ENCODE measurements at places on chromosomes 11 and 22.
A peak's percentile ranks its signal among the peaks of the same experiment; 100 is the strongest.

DNA sequence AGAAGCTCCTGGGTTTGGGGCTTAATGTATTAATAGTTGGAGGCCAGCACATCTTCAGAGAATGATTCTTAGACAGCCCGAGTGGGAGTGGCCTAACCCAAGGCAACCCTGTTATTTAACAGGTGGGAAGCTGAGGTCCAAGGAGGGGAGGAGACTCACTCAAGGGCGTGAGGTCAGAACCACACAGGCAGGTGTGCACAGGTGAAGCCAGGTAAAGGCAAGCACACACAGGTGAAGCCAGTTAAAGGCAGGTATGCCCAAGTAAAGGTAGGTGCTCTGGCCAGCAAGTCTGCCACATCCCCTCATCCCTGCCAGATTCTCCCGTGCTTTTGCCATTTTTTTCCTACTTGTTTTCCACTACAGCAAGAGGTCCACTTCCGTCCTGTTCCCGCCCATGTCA lies 2.9 kb upstream of the SHANK2 start:
- DNase-seq, result no peak

DNA sequence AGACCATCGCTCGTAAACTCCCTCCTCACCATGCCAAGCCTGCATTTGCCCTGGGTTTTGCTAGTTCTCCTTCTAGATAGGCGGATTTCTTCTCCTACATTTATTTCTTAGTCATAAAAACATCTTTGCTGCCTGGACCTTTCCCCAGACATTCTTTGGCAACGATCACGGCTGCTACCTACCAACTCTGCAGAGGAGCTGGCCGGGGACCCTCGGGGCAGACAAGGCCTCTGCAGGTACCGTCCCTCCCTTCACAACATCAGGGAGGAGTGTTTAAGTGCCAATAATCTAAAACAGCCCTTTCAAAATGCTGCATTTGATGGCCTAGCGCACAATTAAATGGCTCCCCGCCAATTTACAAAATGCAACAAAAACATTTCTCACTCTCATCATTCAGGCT lies 34.4 kb downstream of the BRD1 start:
- no peak for DNase-seq

DNA sequence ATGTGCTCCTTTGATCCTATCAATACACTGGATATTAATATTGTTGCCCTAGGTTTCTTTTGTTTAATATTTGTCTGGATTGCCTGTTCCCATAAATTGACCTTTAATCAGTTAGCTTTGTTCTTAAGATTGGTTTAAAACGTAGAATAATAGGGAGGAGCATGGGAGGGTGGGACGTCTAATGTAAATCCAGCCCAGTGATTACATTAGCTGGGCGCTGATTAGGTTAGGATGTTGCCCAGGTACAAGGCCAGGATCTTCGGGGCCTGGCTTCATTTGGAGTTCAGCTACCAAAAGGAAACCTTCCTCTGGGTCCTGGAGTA lies at the start of gene SRSF8:
TSS of gene SRSF8 (plus strand) at position 204 of the 323 bp plus-strand sequence. CDS start 308 bp downstream, outside the sequence.
- no peak for DNase-seq

GRCh38 chr11:96179905-96180304 lies 163.1 kb downstream of the MAML2 start:
- DNase-seq, result no peak

DNA sequence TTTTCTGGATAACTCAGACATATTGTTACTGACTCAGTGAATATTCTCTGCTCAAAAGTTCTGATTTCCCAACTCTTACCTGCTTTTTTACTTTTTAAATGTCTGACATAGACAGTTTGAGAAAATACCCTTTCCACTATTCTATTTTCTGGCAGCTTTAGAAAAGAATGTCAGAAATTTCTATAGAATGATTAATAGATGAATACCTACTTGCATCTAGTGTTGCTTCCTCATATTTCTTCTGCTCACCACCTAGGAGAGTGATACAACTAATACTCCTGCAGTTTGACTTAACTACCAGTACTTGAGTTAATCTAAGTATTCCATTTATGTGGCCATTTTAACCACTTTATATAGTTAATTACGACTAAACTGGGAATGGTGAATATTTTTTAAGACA lies 55.2 kb downstream of the KDM2A start:
- no peak for DNase-seq

DNA sequence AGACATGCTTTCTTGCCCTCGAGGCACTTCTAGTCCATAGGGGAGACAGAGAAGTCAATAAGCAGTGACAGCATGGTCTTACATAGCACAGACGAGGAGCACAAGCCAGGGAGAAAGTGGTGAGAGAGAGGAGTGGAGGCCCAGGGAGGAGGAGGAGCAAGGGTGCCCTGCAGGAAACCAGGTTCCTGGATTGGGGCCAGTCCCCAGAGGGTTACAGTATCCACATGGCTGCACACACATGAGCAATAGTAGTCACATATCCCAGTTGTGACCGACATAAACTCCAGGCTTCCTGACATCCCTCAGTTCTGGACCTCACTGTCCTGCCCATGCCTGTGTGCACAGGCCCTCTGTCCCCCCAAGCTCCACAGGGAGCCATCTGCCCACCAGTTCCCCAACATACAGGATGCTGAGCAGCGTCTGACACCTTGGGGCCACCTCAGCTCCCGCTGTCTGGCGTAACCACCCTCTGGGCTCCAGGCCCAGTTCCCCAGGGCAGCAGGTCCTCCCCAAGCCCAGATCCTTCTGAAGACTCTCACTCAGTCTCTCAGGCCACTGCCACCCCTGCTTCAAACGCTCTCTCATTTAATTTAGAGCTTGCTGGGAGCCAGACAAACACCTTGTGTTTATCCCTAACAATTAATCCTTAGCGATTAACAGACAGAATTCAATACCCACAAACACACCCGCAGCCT lies 53.7 kb downstream of the DSCAML1 start:
- DNase-seq, result peak; percentile 58

- no peak for DNase-seq
Measured at GRCh38 chr22:42685941-42686653, 34.6 kb downstream of the A4GALT start.

DNA sequence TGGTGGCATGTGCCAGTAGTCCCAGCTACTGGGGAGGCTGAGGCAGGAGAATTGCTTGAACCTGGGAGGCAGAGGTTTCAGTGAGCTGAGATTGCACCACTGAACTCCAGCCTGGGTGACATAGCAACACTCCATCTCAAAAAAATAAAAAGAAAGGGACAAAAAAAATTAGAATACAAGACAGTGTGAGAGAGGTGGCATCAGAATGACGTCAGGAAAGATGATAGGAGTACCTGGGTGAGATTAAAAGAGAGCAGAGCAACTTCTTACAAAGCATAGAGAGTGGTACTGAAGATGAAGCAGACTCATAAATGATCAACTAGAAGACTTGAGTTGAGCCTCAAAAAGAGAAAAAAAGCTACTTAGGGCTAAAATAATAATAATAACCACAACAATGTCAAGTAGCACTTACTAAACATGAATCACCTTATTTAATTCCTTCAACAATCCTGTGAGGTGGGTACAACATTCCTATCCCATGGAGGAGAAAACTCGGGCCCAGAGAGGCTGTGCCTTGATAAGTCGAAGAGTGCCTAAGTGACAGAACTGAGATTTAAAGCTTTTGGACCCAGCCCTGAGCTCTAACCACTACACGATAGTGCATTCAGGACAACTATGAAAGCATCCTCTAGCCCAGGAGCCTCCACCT lies 5.2 kb upstream of the SLN start:
- no peak for DNase-seq

DNA sequence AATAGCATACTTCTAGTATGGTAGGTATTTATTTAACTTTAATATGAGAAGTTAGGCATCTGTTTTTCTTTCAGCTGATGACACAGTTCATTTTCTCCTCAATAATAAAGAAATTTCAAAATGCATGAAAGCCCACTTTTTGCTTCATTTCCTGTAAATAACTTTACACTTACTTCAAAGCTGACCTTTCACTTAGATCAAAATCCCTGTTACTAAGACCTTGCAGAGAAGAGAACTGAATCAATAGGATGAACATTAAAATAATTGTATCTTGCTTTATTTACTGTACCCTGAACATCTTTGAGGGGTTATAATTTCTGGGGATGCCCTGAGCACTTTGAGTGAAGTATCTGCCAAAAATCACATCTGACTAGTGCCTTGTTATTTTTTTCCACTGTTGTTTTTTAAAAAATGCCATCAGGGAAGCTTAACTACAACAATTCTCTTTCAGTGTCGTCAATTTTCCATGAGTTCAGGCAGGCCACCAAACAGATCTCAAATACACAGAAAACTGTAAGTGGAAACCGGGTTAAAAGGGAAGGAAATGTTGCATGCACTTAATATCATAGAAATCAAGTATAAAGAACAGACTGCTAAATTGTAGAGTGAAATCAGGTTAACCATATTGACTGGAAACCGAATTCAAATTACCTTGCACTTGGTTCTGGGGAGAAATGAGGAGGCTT lies 206.2 kb downstream of the MAML2 start:
- no peak for DNase-seq

- DNase-seq, result no peak
Measured at GRCh38 chr11:70301721-70302418, 31.4 kb downstream of the PPFIA1 start.

DNA sequence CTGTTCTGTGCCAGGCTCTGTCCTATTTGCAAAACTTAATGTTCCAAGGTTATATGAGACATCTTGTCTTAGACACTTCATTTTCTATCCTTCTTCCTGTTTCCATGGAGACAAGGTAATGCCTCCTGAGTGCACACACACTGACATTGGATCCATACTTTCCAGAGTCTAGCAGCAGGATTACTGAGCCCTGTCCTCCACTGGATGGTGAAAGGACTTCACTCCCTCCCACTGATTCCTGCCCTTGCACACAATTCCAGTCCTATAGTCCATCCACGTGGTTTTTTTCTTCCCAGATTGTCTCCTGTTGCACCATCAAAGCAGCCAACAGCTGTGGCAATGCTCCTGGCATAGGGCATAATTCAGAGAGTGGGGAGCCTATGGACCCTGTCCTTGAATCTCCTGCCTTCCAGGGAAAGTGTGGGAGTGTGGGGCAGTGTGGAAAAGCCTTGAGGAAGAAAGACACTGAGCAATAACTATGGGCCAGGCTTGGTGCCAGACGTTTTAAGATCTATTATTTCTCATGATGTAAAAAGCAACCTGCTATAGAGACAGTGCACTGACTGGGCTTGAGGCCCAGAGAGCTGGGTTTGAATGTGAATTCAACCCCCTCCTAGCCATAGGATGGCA lies 31.3 kb downstream of the SERPINH1 start:
- no peak for DNase-seq

DNA sequence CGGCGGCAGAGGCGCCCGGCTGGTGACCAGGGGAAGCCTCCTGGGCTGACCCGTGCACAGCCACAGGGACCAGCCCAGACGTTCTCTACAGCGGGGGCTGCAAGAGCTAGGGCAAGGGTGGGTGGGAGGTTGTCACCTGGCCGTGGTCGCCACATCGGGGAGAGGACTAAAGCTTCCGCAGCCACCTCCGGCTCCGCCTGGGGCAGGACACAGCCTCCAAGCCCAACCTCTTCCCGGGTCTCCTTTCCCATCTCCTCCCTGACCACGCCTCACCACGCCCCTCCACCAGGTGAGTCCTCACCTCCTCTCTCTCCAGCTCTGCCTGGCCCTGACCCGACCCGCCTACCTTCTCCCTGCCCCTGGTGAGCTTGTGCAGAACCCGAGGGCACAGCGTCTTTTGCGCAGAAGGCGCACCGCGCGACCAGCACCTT lies 75.9 kb upstream of the LMO1 start:
- DNase-seq, result no peak

DNA sequence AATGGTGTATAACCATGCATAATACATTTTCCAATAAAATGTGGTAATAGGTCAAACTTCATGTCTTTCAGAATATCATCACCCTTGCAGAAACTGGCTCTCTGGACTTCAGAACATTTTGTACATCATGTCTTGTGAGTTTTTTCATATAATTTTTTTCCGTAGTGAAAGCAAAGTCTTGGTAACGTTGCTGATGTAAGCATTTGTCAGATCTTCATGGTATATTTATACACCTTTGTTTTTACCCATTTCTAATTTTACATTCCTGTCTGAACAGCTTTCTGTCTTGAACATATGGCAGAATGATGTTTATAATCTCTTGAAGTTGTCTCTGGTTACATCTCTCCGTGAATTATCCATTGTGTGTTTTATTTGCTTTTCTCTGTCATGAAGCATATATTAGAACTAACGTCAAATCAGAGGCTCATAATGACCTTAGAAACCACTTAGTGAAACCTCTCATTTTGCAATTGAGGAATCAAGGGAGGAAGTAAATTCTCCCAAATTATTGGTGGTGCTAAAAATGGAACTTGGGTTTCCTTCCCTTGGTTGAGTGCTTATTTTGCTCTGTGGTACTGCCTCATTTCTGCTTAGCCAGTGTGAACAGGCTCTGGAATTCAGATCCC lies 37.4 kb downstream of the CSRP3 start:
- DNase-seq, result no peak

DNA sequence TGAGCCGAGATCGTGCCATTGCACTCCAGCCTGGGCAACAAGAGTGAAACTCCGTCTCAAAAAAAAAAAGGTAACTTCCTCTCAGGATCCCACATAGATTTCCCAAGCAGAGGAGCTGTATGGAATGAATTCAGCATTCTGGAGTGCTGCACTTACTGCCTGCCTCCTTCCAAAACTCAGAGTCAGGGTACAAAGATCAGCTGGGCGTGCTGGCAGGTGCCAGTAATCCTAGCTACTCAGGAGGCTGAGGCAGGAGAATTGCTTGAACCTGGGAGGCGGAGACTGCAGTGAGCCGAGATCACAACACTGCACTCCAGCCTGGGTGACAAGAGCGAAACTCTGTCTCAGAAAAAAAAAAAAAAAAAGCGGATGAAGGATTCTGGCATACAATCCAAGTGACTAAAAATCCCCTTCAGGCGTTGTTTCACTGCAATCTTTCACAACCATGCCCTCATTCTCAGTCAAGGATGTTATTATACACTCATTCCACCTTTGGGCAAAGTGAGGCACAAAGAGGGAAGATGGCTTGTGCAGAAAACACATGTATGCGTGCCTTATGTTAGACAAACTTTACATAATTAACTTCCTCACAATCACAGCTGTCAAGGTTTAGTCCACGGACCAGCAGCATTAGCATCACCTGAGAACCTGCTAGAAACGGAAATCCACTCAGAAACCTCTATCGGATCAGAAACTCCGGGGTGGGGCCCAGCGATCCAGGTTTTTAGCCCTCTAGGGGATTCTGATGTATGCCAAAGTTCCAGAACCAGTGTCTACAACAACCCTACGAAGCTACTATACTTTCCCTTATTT lies 1.1 kb upstream of the NOL12 start:
- no peak for DNase-seq

GRCh38 chr11:42170601-42171000 lies 711.1 kb upstream of the LRRC4C start:
- DNase-seq, result no peak

GRCh38 chr11:73271936-73272679 lies at the start of gene P2RY6:
P2RY6 (plus strand) TSS chr11:73272338; CDS start chr11:73296519, 24,181 bp downstream.
- DNase-seq, result peak; percentile 92

Measured in mesendoderm (in vitro differentiated cells).